ENCODE measurements at places on chromosomes 7 and 10.

- no peak for DNase-seq
Observed at GRCh38 chr7:150621376-150621775, 10.8 kb downstream of the GIMAP6 start.

- peak; percentile 22 for DNase-seq
Observed at GRCh38 chr7:106681815-106682495, 21.0 kb upstream of the CCDC71L start.

DNA sequence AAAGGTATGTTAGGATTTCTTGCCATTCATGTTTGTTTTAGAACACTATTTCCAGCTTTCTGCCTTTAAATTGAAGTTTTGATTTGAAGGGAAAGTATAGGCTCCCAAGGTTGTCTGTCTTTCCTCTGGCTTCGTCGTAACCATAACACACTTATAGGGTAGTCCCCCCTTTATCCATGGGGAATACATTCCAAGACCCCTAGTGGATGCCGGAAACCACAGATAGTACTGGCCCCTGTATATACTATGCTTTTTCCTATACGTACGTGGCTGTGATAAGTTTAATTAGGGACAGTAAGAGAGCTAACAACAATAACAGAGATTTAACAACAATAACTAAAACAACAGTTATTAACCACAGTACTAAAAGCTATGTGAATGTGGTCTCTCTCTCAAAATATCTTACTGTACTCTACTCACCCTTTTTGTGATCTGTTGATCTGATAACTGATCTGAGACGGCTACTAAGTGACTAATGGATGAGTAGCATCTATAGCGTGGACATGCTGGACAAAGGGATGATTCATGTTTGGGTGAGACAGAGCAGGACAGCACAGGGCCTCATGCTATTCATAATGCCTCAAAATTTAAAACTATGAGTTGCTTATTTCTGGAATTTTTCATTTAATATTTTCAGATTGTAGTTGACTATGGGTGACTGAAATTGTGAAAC, 273.1 kb downstream of the AUTS2 start:
- peak; percentile 0 for DNase-seq

GRCh38 chr7:131300572-131301466, 26.9 kb upstream of the MKLN1 start:
- no peak for DNase-seq

GRCh38 chr7:36651404-36651803, 72.9 kb downstream of the AOAH start:
- peak; percentile 56 for DNase-seq

DNA sequence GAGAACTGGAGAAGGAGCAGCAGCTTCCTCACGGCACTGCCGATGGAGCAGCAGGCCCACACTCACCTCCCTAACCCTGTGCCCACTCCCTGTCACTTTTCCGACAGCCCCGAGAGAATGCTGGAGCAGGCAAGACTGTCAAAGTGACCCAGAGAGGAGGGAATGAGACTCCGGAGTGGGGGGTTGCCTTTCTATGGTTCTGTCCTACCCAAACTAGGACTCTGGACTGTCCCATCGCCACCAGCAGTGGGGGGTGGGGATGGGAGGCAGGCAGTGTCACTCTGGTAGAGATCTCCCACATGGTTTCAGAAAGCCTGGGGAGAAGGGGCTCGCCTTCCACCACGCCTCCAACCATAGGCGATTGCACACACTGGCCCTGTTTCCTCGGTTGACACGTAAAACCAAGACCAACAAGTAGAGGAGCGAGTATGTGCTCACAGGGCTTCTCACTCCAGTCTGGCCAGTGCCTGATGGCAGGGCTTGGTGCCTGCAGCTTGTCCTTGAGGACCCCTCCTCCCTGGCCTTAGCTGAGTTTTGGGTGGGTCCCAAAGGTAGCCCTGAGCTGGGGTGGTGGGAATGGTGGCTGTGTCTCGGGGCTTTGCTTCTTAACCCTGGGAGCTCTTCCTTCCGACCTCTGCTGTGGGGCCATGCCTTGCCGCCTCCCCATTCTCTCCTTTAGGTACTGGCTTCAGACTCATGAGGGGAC, 148.5 kb downstream of the PTPN20 start:
- DNase-seq = no peak

DNA sequence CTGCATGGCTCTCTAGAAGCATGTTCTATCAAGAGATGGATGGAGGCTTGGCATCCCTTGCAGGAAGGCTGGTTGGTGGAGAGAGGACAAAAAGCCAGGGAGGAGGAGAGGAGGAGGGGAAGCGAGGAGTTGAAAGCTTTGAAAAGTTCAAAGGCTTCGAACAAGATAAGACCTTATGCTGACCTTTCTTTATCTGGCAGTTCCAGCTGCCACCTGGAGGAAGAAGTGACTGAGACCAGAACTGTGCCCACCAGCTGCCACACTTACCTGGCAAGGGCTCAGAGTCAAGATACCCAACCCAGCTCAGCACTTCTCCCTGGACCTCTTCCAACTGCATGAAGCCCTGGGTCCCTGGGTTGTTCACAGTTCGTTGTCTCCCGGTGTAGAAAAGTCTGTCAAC, 14.8 kb downstream of the CCL24 start:
- DNase-seq = no peak

- DNase-seq = peak; percentile 53
Observed at GRCh38 chr10:74502963-74503608, 323.3 kb upstream of the KAT6B start.

GRCh38 chr7:101754424-101755159, 62.8 kb upstream of the CUX1 start:
- DNase-seq = peak; percentile 15

GRCh38 chr7:43244784-43245183, 132.3 kb downstream of the HECW1 start:
- DNase-seq = no peak

GRCh38 chr7:51238981-51239495, 77.6 kb downstream of the COBL start:
- no peak for DNase-seq

GRCh38 chr10:98262571-98262970, 5.4 kb downstream of the LOXL4 start:
- DNase-seq = peak; percentile 56

GRCh38 chr10:114545071-114545470, 113.0 kb downstream of the ABLIM1 start:
- peak; percentile 65 for DNase-seq

DNA sequence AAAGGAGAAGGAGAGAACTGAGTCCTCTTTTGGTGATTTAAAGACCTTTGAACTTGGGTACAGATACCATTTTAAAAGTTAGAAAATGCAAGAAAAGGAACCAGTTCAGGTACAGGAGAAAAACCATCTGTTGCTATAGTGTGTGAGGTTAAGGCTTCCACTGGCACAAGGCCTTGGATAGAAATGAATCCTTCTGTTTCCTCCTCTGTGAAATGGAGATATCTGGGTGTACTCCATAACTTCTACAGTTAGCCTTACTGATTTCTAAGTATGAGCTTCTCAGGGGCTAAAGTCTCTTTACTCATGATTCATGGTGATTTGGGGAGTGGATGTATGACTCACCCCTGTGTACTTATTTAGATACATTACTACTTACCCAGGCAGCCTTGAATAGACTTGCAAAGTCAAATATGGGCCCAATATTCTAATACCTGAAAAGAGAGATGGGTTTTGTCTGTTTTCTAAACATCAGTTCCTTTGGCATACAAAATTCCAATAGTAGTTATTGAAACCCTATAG, 117.2 kb upstream of the ADO start:
- DNase-seq = peak; percentile 62

DNA sequence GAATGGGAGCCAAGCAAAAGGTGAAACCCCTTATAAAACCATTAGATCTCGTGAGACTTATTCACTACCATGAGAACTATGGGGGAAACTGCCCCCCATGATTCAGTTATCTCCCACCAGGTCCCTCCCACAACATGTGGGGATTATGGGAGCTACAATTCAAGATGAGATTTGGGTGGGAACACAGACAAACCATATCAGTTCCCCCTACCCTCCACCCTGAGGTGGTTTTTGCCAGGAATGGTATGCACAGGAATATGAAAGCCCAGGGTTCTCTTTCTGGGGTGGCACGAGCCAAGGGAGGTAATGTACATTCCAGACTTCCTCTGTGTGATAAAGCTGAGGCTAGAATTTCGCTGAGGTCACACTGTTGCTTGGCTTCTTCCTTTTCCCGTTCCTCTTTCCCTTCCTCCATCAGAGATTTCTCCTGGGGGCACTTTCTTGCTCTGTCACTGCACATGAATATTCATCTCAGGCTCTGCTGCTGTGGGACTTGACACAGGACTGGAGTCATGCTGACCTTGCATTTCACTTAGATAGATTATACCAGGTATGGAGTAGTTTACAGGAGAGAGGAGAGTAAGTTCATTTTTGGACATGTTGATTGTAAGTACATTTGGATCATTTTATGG, 347.0 kb upstream of the MTPN start:
- no peak for DNase-seq

DNA sequence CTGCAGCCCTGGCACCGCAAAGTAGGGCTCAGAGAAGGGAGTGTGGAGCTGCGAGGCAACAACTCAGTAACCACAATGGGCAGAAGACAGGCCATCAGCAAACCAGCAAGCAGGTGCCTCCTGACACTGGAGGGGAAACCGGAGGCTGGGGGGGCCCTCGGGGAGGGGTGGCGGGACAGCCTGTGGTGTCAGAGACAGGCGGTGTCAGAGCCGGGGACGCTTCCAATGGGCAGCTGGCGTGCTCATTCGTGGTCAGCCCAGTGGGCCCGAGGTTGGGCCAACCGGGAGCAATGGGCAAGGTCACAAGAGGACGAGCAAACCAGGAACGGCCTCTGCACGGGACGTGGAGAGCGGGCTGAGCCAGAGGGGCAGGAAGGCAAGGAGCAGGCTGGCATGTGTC, 158.1 kb downstream of the MAD1L1 start:
- DNase-seq = no peak

GRCh38 chr10:70668454-70668970, 3.8 kb upstream of the ADAMTS14 start:
- DNase-seq = no peak

DNA sequence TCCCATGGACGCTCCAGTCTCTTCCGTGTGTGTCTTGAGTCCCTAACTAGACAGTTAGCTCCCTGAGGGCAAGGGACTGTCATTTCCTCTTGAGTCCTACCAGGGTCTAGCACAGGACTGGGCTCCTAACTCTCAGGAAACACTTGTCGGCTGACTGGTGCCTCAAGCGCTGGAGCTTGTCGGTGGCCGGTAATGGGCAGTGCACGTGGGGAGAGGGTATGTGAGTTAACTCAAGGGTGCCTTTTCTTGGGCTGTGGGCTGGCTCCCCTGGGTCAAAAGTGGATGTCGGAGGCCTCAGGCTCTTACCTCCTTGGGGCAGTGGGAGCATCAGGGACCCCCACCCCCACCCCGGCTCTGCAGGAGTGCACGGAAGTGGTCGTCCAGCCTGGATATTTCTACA, 32.9 kb downstream of the ZNF775 start:
- DNase-seq = no peak

DNA sequence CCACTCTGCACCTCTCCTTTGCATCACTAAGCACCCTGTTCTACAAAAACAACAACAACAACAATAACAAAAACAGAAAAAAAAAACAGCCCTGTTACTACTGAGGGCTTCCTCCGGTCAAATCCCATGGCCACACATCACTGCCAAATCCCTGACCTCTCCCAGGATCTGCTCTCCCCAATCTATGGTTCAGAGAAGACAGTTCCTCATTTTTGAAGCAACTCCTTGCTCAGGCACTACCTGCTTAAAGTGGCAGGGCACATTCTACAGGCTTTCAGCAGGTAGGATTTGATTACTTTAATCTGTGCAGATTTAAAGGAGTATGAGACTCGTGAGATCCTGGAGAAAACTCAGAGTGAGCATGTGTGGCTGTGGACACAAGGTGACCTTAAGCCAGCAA, 46.9 kb downstream of the PIK3CG start:
- no peak for DNase-seq

DNA sequence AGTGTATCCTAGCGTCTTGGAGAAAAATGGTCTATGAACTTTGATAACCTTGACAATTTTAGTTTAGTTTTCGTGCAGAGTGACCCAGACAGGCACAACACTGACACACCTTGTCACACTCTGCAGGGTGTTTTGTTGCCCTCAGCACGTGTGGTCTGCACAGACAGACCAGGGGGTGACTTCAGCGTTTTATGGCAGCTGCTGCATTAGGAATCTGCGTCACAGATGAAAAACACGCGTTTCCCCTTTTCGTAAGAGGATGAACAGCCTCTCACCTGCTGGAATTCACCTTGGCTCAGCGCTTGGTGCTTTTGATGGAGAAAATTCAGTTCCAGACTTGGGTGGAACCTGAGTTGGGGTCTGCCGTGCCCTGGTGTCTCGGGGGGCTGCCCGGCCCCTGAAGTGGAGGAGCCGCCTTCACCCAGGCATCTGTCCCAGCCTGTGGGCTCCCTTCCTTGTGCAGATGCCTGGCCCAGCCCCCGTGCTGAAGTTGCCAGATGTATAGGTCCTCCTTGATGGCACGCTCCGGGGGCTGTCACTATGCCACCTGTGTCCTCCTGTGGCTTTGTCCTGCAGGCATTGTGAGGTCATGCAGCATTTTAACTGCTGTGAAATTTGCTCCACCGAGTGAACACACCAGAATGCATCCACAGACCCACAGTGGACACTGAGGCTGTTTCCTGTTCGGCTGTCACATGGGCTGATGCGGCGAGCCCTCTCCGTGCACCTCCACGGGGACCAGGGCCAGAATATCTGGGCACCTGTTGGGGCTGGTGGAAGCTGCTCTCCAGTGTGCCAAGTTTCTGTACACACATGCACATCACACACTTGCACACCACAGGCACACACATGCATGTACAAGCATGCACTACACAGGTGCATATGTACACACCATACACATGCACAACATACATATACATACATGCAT, 18.3 kb downstream of the INPP5A start:
- DNase-seq = no peak

- peak; percentile 84 for DNase-seq
Observed at GRCh38 chr7:12809476-12809875, 122.0 kb downstream of the ARL4A start.

DNA sequence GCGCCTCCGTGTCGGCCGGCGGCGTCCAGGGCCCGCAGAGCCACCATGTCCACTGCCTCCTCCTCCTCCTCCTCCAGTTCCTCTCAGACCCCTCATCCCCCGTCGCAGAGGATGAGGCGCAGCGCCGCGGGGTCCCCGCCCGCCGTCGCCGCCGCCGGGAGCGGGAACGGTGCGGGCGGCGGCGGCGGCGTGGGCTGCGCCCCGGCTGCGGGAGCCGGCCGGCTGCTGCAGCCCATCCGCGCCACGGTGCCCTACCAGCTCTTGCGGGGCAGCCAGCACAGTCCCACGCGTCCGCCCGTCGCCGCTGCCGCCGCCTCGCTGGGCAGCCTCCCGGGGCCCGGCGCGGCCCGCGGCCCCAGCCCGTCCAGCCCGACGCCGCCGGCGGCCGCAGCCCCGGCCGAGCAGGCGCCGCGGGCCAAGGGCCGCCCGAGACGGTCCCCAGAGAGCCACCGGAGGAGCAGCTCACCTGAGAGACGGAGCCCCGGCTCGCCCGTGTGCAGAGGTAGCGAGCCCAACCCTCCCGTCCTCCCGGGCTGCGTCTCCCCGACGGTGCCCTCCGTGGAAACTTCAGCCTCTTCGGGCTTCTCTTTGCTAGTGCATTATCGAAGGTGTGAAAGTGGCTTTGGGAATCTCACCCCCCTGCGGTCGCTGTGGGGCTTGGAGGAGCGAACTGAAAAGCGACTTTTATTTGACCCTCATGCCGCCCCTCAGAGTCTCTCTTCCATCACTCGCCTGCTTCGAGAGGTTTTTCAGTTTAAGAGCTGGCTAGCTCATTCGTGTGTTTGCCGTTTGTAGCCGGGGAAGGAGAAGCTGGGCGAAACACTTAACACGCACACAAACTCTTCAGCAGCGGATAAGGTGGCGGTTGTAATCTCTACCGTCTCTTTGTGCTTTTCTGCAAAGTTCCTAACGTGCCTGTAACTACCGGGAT, 975 bp downstream of the GLCCI1 start:
- peak; percentile 25 for DNase-seq
